CD8-positive, alpha-beta memory T cell (primary cell): ENCODE measurements at places on chromosomes 7 and 10. TPM values are rescaled to one million over a fixed set of nuclear protein-coding genes. Genes with fewer than 3 reads are reported as not detected.

XRCC2 gene
- polyA plus RNA-seq = 0.26 TPM

SNCG gene
- not detected for polyA plus RNA-seq

ADCY1 gene
- polyA plus RNA-seq = not detected

OPN1SW gene
- polyA plus RNA-seq = not detected

NDUFB8 gene
- polyA plus RNA-seq = 488 TPM

TMEM236 gene
- polyA plus RNA-seq = not detected

FAM237B gene
- polyA plus RNA-seq = not detected

HMX2 gene
- polyA plus RNA-seq = not detected

EGR2 gene
- polyA plus RNA-seq = not detected

MBL2 gene
- polyA plus RNA-seq = not detected

OR2A14 gene
- not detected for polyA plus RNA-seq

SEMA4G gene
- 0.06 TPM for polyA plus RNA-seq
